H4 (cell line): ENCODE measurements at places on chromosomes 1 and 21. TPM values are rescaled to one million over a fixed set of nuclear protein-coding genes. Genes with fewer than 3 reads are reported as not detected.
A peak's percentile ranks its signal among the peaks of the same experiment; 100 is the strongest.

The HENMT1 gene
- not detected in 2 replicates for total RNA-seq

GRCh38 chr1:164803366-164803765 is 244.4 kb downstream of the PBX1 start:
- no peak for DNase-seq

GRCh38 chr1:97906567-97907241 is 14.1 kb downstream of the DPYD start:
- DNase-seq: peak; percentile 81

GRCh38 chr1:8063298-8064036 is 37.4 kb upstream of the ERRFI1 start:
- DNase-seq: no peak
